ENCODE measurements at places on chromosomes 7 and 10. TPM values are rescaled to one million over a fixed set of nuclear protein-coding genes. Genes with fewer than 3 reads are reported as not detected.

DNA sequence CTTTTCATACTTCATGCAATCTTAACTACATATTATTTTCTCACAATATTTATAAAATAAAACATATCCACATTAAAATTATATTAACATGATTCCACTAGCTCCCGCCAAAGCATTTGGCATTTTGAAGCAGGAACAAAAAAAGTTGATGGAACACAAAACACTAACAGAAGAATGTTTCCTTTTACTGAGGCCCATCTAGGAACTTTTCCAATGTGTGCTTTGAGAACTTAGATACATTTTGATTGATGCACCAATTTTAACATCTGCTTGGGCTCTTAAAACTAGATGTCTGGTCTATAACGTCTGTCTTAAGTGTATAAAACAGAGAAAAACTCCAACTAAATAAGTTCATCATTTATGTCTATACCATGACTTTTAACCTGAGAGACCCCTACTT lies 1214.8 kb downstream of the SORCS1 start:
- no peak for DNase-seq

DNA sequence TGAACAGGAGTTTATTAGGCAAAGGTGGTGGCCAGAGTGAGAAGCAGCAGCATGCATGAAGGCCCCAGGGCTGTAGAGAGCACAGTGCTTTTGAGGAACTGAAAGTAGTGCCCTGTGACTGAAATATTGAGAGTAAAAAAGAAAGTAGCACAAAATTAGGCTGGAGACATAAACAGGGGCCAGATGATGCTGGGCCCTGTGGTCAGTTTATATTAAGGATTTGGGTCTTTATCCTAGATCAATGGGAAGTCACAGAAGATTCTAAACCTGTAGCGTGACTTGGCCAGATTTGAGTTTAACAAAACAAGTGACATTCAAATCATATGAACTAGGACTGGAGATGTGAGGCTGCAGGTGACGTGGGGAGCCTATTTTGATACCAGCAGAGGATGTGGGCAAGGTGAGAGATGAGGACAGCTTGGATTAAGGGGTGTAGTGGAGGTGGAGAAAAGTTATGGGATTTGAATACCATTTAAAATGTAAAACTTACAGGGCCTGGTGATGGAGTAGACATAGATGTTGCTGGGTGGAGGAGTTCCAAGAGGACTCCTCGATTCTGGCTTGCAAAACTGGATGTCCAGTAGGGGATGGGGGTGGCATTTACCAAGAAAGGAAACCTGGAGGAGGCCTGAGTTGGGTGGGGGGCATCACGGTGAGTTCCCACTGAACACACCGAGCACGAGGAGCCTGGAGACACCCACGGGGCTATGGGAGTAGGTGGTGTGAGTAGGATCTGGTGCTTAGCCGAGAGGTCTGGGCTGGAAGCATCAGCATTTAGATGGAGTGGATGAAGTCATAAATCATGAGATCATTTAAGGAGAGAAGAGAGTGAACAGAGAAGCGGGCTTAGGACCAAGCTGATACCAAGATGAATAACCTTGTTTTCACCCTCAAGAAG lies 52.8 kb downstream of the HHEX start:
- no peak for DNase-seq

- no peak for DNase-seq
These were observed 19.5 kb downstream of the HSPA12A start for GRCh38 chr10:116722736-116723427.

DNA sequence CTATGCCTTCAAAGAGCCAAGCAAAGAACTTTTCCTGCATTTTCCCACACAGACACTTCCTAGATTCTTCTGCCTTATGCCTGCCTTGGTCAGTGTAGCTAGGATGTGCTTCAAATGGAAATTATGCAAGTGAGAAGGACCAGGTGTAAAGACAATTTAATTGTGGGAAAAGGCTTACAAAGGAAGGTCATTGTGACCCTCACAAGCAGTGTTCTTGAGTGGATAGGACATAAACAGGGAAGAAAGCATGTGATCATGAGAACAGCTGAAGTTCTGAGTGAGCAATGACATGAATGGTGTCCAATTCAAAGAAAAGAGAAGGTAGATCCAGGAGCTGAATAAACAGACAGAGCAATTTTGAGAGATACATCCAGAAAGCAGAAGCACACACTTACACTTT lies 1.3 kb upstream of the PIP start:
- DNase-seq: no peak

GRCh38 chr7:36999626-37000485 lies 275.6 kb upstream of the AOAH start:
- DNase-seq: no peak

GRCh38 chr10:43217563-43218205 lies 49.2 kb downstream of the RASGEF1A start:
- no peak for DNase-seq

DNA sequence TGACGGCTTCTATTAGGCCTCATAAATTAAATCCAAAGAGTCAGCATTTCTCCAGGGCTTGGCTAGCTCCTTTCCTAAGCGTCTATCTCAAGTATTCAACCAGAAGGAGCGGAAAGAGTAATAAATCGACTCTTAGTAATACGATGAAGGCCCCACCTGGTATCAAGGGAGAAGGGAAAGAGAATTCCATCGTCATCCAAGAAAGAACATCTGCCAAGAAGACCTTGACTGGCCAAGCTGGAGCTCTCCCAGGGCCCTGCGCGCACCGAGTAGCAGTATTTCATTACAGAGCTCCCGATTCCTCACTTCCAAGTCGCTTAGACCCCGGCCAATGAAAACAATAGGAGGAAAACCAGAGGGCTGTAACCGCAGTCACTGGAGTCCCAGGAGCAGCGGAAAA lies 178.0 kb upstream of the FRMD4A start:
- DNase-seq: no peak

- no peak for DNase-seq
These were observed 1239.2 kb downstream of the REEP3 start for GRCh38 chr10:64760371-64760770.

DNA sequence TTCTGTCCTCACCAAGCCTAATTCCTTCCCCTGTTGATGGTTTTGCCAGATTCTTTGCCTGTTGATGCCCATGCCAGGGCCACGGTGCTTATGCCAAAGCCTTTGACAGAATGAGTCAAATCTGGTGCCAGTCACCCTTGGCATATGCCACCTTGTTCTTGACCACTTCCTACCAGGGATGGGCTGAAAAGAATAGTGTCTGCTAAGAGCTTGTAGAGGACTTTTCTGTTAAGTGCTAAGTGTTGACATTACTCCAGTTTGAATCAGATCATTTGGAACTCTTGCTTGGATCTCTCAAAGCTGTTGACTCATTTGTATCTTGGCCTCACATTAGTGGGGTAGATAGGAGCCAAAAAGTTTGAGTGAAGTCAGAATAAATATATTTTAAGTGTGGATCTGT lies 661.2 kb downstream of the AUTS2 start:
- no peak for DNase-seq

DNA sequence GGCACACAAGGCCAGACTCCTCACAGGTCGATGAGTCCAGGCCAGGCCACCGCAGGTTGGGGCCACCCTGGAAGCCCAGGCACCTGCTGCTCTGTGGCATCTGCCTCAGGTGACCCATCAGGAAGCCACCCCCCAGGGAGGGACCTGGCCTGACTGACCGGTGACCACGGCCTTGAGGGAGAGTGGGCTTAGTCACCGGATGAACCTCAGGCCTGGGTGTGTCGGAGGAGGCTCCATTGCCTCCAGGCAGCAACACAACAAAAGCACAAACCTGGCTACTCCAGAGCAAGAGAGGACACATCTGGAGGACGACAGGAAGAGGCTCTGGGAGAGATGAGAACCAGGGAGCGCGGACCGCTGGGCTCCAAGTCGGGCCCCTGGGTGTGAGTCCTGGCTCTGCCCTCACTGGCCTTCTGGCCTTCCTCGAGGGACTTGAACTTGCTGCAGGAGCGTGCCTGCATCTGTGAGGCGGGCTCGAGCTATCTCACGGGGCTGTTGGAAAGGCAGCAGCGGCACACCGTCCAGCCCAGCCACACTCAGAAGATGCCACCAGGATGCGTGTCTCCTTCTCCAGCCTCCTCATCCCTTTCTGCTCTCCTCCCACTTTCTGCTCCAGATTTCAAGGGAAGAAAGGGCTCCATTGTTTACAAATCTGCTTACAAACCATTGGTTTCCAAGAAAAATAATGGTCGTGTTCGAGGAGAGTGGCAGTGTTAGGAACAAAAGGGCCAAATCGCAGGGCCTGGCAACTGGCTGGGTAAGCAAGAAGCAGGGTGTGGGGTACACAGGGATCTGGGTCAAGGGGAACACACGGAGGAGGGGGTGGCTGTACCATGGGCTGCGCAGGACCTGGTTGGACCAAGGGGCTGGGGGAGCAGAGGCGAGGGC lies 152.9 kb downstream of the ADAM12 start:
- DNase-seq: no peak

- DNase-seq: no peak
These were observed 348.9 kb upstream of the NPSR1 start for GRCh38 chr7:34309116-34309515.

DNA sequence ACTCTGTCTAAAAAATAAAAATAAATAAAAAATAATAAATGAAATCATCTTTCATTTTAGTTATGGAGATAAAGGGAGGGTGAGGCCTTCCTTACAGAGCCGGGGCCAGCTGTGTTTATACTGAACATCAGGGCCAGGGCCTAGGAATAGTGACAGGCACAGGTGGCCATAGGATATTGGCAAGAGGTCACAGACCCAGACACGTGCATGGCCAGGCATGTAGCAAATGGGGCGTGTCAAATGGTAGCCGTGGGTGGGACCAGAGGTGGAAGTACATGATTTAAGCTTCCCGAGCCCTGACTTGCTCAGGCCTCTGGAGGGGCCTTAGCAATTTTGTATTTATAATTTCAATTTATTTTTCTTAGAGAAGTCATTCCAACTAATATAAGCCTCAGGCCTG lies 353.0 kb downstream of the ANKRD30A start:
- no peak for DNase-seq

DNA sequence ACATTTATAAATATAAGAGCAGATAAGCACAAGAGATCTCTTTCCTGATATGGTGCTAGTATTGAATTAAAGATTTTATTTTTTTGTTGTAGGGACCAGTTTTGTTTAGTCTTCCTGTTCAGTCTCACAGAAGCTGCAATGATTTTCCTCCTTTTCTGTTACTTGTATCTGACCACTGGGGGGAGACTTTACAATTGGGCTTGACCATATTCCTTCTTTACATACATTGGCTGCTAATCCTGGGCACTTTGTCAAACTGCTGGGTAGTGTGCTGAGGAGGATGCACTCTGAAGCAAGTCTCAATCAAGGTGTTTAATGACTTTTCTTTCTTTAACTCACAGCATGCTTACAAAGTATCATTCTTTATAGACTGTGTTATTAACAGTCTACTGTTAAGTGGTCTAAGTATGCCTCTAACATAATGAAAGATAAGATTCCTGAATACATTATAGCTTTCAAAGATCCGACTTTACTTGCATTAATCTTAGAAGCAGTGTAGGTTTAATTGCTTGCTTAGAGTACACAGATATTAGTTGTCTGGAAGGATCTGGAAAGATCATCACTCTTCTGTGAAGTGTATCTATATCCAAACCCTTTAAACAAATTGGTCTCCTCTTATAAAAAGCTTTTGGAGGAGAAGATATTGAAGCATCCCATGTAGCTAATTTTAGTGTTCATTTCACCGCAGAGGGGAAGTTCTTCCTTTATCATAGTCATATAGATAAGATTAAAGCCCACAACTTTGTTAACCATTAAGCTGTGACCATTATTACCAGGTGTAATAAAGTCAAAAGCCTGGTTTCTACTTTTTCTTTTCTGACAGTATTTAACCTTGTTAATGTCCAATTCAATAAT lies 3.1 kb downstream of the PALS2 start:
- DNase-seq: no peak

- no peak for DNase-seq
These were observed 29.4 kb upstream of the ANAPC16 start for GRCh38 chr10:72186258-72186981.

- DNase-seq: no peak
These were observed 208.3 kb downstream of the JAZF1 start for GRCh38 chr7:27972276-27972675.

Gene SEM1
- total RNA-seq: 41.3 TPM

Gene SH2B2
- 3.1 TPM for total RNA-seq

Gene GNGT1
- not detected for total RNA-seq

Gene EXOSC1
- total RNA-seq: 24.6 TPM

Gene SP4
- total RNA-seq: 6.7 TPM

Gene RET
- 0.50 TPM for total RNA-seq

Gene NUTM2B
- total RNA-seq: 0.68 TPM

Gene TRIM74
- not detected for total RNA-seq

Measured in heart left ventricle (tissue), 16 donors.